ENCODE measurements at places on chromosomes 12 and 14.

DNA sequence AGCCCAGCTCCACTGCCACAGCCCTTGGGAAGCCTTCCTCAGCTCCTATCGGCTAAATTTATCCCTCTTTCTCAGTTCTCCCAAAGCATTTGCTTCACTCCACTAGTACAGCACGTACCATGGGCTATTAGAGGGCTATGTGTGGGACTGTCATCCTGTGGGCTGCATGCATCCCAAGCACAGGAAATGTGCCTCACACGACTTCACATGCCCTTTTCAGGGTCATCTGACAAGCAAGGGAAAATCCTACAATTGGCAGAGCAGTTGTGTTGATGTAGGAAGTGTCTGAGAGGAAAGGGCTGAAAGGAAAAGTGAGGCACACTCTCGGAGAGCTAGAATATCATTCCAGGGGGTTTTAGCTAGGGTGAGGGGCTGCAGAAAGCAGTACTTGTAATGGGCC lies 47.6 kb downstream of the NINJ2 start:
- DNase-seq: no peak

GRCh38 chr14:37116933-37117849 lies 55.2 kb downstream of the SLC25A21 start:
- no peak for DNase-seq

DNA sequence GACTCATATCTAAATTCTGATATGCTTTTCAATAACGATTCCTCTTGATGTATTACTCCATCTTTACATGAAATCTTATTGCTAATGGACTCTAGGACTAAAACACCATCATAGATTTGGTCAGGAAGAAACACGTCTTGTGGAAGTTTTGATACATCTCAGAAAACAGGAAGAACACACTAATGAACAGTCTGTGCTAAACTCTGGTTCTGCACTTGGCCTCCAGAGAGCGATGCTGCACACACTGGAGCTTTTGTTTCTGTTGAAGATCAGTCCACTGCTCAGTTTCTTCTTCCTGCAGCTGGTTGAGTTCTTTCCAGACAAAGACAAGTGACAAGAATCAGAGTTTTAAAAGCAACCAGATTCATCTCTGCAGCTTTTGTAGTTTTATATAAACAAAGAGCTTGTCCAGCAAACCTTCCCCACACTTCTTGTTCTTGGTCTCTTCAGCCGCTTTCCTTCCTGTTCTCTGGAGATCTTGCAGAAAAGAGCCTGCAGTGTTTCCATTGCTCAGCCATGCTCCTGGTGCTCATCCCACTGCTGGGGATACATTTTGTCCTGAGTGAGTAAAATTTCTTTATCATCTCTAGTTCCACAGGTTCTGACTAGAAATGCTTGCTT lies 229.1 kb upstream of the OR4E1 start:
- DNase-seq: no peak

- DNase-seq: no peak
These were observed 223.9 kb upstream of the DAAM1 start for GRCh38 chr14:58964598-58964928.

DNA sequence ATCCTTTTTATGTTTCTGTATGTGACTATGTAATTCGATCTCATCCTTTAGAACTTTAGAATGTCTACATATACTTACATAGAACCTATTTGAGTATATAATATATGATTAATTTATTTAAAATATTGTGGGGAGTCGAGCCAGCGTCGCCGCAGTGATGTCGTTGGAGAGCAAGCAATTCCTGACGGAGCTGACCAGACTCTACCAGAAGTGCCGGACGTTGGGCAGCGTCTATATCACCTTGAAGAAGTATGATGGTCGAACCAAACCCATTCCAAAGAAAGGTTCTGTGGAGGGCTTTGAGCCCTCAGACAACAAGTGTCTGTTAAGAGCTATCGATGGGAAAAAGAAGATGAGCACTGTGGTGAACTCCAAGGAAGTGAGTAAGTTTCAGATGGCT lies 6.4 kb upstream of the CD27 start:
- DNase-seq: no peak

GRCh38 chr12:85280165-85280983 lies at the start of gene ALX1:
TSS of gene ALX1 (plus strand) at chr12:85280220. CDS start at chr12:85280262, 42 bp downstream.
- no peak for DNase-seq

DNA sequence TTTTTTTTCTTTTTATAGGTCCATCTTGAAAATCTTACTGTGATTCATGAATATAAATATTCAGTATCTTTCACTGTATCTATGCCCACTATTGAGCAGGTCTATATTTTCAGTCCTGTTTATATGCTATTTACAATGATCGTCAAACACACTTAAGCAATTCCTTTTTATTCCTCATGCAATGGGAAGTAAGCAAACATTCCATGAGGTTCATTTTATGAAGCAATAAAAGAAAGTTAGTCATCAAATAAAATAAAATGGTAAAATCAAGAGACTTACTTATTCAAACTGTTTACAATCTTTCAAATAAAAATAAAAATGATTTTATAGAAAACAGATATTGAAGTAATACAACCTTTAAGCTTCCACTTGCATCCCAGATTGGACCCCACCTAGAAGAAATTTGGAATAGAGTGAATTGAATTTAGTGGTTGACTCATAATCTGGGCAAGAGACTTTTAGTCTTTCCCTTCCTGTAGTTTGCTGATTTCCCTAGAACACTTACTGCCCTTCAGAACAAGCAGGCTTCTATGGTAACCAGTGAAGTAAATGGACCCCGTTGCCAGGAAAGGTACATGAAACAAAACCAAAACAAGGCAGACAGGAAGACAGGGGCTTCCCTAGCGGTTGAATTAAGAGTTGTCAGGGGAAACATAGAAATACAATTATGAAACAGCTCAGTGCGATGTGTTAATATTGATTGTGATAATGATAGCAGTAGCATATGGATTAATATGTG lies 241.0 kb upstream of the ATP2B1 start:
- no peak for DNase-seq

GRCh38 chr14:93956514-93957332 lies 19.6 kb downstream of the ASB2 start:
- DNase-seq: no peak

GRCh38 chr14:87175175-87175574 lies 817.8 kb downstream of the GALC start:
- DNase-seq: no peak

DNA sequence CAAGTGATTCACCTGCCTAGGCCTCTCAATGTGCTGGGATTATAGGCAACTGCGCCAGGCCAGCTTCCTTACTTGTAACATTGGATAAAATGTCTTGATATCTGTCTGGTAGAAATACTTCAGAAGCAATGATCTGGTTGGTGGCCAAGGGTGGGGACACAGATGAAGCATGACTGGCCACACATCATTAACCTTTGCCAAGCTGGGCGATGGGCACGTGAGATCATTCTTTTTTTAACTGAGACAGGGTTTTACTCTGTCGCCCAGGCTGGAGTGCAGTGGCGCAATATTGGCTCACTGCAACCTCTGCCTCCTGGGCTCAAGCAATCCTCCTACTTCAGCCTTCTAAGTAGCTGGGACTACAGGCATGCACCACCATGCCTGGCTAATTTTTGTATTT lies 31.1 kb downstream of the PLEKHH1 start:
- no peak for DNase-seq

- DNase-seq: no peak
These were observed 160.0 kb upstream of the SOX5 start for GRCh38 chr12:24109381-24110039.

DNA sequence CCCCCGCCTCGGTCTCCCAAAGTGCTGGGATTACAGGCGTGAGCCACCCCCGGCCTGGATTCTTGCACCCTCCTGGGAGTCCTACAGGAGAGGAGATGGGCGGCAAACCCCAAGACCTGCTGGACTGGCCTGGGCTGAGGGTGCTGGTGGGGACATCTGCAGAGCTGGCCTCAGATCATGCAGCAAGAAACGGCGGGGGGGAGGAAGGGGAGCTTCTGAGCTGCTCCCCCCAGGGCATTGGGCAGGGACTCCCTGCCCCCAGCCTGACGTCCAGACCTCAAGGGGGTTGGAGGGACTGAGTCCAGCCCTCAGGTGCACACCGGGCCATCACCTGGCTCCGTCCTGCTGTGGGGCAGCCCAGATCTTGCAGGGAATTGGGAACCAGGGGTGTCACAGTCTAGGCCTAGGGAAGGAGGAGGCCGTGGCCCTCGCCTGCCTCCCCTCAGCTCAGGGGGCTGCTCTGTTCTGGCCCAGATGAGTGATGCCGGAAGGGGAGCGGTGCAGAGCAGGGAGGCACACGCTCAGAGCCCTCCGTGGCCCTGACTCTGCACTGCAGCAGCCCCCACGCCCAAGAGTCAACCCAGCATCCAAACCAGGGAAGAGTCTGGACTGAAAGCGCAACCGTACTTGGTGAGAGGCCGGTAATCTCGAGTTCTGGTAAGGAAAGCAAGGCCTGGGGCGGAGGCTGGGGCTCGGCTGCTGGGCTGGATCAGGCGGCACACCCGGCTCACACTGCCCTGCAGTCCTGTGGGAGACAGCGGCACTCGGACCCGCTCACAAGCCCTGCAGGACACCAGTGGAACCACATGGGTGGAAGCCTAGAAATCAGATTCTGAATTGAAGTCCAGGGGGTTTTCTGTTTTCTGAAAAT lies 8.9 kb upstream of the AMN start:
- no peak for DNase-seq

GRCh38 chr14:103026988-103027387 lies 30.4 kb downstream of the CDC42BPB start:
- DNase-seq: no peak

DNA sequence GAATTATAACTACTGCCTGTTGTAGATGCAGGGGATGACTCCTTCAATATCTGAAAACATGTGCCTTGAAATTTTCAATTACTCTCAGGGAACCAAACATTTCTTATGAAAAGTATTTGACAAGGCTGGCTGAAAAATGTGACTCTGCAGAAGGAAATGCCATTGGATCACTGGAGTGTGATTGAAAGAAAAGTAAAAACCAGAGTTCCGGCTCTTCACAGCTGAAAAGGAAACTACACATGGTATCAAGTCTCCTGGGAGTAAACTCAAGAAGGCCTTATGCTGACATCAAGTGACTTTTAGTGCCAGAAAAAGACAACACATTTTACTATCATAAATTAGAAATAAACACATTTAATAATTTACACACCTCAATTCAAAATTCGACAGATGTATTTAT lies 693.0 kb downstream of the LRFN5 start:
- DNase-seq: no peak

- DNase-seq: peak; percentile 82
These were observed at the start of gene UNC119B for GRCh38 chr12:120710031-120710804. TSS of gene UNC119B (plus strand) at chr12:120710458. CDS start at chr12:120710475, 17 bp downstream.

GRCh38 chr12:40646911-40647310 lies 45.3 kb upstream of the CNTN1 start:
- no peak for DNase-seq

- DNase-seq: no peak
These were observed 22.4 kb downstream of the MAGOHB start for GRCh38 chr12:10590966-10591365.

DNA sequence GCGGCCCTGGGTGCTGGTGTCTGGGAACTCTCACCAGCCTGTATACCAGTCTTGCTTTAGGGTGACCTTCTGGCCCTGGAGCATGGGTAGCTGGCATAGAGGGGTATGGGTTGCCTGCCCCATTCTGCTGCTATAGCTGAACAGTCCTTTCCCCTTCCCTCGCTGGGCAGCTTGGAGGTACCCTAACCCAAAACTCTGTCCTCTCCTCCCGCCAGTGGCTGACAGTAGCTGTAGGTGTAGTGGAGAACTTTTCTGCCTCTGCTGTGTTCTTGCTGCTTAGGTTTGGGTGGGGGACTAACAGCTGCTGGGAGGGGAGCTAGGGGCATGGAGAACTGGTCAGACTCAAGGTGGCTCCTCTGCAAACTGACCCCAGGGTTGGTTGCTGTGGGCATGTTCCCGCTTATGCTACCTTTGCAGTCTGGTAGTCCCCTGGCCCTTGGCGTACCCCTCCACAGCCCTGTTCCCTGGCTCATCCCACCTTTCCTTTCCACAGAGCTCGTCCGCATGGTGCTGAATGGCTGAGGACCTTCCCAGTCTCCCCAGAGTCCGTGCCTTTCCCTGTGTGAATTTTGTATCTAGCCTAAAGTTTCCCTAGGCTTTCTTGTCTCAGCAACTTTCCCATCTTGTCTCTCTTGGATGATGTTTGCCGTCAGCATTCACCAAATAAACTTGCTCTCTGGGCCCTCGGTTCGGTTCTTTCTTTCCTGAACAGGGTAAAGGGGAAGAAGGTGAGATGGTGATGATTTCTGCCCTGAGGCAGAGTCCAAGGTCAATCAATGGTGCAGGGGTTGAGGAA lies 2.9 kb downstream of the MYL6 start:
- DNase-seq: no peak

- no peak for DNase-seq
These were observed 5.3 kb downstream of the DYRK4 start for GRCh38 chr12:4567073-4567881.

GRCh38 chr12:3085341-3086139 lies 8.4 kb downstream of the TSPAN9 start:
- DNase-seq: no peak

DNA sequence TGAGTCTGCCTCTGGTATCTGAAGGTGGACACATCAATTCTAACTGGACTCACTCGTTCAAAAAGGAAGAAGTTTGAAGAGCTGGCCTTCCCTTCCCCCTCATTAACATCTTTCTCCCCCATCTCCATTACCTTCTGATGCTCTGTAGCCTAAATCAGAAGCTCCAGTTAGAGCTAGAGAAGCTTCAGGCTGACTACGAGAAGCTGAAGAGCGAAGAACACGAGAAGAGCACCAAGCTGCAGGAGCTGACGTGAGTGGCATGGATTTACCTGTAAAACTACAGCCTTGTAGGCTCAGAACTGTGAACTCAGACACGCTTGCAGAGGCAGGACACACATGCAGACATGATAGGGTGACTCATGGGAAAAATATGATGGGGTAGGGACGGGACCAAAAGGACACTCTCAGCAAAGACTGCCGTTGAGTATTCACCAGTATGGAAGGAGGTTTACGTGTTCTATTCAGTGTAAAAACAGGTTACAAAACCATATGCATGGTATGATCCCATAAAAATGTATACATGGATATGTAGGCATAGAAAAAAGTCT lies 14.3 kb upstream of the PIP4K2C start:
- no peak for DNase-seq

DNA sequence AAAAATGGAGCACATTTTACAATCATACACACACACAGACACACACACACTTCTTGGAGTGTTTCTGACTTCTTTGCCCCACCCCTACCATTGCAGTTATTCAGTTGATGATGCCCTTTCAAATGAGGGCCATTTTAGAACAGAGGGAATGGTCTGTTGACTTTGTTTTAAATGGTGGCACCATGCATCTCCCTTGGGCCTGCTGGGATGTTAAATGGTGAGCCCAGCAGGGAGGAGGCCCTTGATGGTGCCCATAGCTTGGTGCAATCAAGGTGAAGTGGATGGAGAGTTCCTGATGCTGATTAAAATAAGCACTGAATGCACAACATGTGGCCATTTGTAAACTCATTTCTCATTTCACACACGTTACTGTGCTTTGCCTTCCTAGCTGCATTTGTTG lies 13.3 kb downstream of the C12orf75 start:
- DNase-seq: no peak

All from stimulated activated CD4-positive, alpha-beta T cell treated with anti-CD3 and anti-CD28 coated beads, Interleukin-4, amount 100 ng/mL, for 1 hour (primary cell).